ENCODE measurements at places on chromosomes 5 and 9. TPM values are rescaled to one million over a fixed set of nuclear protein-coding genes. Genes with fewer than 3 reads are reported as not detected.

DNA sequence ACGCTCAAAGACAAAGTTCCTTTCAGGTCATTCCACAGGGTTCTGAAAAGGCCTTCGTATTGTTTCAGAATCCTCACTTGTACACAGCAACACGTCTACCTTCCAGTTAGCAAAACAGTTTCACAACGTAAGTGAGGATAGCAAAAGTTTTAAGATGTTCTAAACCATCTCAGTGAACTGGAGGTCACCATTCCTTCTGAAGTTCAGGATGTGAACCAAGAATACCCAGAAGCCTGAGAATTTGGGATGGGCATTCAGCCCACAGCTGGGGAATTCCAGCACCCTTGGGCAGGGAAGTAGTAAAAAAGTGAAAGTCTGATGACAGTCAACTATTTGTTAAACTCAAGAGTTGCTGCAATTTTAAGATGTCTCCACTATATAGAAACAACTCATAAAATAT, 224.5 kb downstream of the BNC2 start:
- H3K4me3 ChIP-seq = no peak overlapping the region
- H3K4me1 ChIP-seq = no peaks in the 10 kb centered on the region
- no peaks in the 10 kb centered on the region for H3K27me3 ChIP-seq
- H3K27ac ChIP-seq = no peak overlapping the region
- DNase-seq = no peak

The CNOT8 gene
- 67.1 TPM for total RNA-seq

The GABRA1 gene
- not detected for total RNA-seq

The NEUROG1 gene
- total RNA-seq = not detected

The SMIM32 gene
- not detected for total RNA-seq

- no peak for DNase-seq
- no peak overlapping the region for H3K4me3 ChIP-seq
- peaks cover 33% of the 10 kb centered on the region for H3K27me3 ChIP-seq
- H3K36me3 ChIP-seq = no peaks in the 10 kb centered on the region
- no peak overlapping the region for H3K27ac ChIP-seq
Measured at GRCh38 chr5:124631874-124632550, 114.4 kb downstream of the ZNF608 start.

The CD14 gene
- total RNA-seq = 1.00 TPM

All from natural killer cell treated with Interleukin-12 subunit alpha and Interleukin-12 subunit beta and Interleukin-15 and Interleukin-18, amount 100 ng/mL, for 72 hours (primary cell).